ENCODE measurements at places on chromosomes 16 and 17. TPM values are rescaled to one million over a fixed set of nuclear protein-coding genes. Genes with fewer than 3 reads are reported as not detected.

DNA sequence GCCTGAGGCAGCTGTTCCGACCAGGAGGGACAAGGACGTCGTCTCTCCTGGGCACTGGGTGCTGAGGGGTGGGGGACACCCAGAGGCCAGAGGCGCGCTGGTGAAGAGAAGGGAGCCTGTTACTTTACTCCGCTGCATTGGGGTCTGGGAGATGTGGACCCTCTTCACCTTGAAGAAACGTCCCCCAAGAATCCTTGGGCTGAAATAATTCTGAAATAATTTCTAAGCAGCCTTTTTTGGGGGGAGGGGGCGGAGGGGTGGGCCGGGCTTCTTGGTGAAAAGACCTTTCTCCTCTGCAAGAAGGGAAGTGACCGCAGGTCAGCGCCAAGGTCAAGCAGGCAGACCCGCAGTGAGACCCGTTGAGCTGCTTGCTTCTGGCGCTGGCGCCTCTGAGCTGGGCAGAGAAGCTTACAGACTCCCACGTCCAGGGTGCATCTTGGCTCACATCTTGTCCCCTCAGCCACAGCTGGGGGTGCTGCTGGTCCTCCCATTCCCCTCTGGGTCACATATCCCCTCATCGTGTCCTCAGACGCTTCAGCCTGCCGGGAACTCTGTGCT lies 1.1 kb downstream of the SYT17 start:
- no peak overlapping the region for H3K4me3 ChIP-seq
- no peak overlapping the region for H3K27ac ChIP-seq
- no peaks in the 10 kb centered on the region for H3K4me1 ChIP-seq
- H3K27me3 ChIP-seq: no peaks in the 10 kb centered on the region

DNA sequence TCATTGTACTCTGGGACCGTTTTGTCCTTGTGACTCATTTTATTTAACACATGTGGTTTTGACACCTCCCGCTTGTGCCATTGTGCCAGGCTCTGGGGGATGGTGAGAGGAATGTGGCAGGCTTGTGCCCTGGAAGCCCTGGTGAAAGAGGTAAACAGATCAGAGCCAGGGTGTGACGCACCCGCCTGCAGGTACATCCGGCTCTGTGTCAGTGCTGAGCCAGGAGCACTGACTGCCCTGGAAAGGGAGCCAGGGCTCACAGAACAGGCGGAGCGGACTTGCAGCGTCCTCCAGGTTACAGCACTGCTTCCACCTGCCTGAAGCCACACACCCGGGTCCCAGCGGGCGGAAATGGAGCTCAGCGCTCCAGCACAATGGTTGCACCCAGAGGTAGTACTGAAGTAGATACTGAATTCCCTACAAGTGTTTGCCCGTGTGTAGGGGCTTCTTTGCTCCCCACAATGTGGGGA lies 30.6 kb downstream of the CDRT15 start:
- no peak overlapping the region for H3K27ac ChIP-seq
- DNase-seq: no peak
- H3K4me3 ChIP-seq: no peak overlapping the region
- H3K27me3 ChIP-seq: no peaks in the 10 kb centered on the region
- H3K4me1 ChIP-seq: peaks cover 58% of the 10 kb centered on the region

- no peaks in the 10 kb centered on the region for H3K36me3 ChIP-seq
- no peak for DNase-seq
- H3K27me3 ChIP-seq: no peaks in the 10 kb centered on the region
- no peak overlapping the region for H3K27ac ChIP-seq
- H3K4me1 ChIP-seq: no peaks in the 10 kb centered on the region
Observed at GRCh38 chr17:70120425-70120824, 45.4 kb downstream of the KCNJ16 start.

- H3K27ac ChIP-seq: no peak overlapping the region
- H3K36me3 ChIP-seq: no peaks in the 10 kb centered on the region
- DNase-seq: peak; percentile 52
Observed at GRCh38 chr16:83826146-83826913, 18.6 kb downstream of the HSBP1 start.

GRCh38 chr16:74667255-74667700 lies 601 bp upstream of the RFWD3 start:
- peak overlapping the region; percentile 75 for H3K4me3 ChIP-seq
- H3K4me1 ChIP-seq: peaks cover 31% of the 10 kb centered on the region
- H3K27ac ChIP-seq: peak overlapping the region; percentile 38
- peaks cover 11% of the 10 kb centered on the region for H3K36me3 ChIP-seq

GRCh38 chr17:62724398-62725146 lies 83.5 kb downstream of the MARCHF10 start:
- peak overlapping the region; percentile 60 for H3K27ac ChIP-seq
- peak overlapping the region; percentile 23 for H3K4me3 ChIP-seq
- no peaks in the 10 kb centered on the region for H3K36me3 ChIP-seq
- peaks cover 23% of the 10 kb centered on the region for H3K4me1 ChIP-seq

DNA sequence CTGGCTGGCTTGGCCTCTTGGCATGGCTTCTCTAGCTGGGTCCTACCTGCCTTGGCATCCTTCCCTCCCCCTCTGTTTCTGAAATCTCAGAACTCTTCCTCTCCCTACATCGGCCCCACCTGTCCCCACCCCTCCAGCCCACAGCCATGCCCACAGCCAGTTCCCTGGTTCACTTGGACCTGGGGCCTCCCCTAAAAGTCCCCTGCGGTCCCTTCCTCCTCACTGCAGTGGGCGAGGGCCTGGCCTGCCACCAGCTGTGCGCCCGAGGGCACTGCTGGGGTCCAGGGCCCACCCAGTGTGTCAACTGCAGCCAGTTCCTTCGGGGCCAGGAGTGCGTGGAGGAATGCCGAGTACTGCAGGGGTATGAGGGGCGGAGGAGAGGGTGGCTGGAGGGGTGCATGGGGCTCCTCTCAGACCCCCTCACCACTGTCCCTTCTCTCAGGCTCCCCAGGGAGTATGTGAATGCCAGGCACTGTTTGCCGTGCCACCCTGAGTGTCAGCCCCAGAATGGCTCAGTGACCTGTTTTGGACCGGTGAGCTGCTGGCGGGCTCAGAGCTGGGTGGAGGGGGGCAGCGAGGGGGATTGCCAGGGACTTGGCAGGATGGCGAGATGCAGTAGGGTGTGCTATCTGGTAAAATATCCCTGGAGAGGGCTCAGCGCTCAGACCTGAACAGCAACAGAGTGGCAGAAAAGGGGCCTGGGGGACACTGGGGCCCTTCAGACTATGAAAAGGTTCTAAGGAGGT lies 14.1 kb downstream of the MIEN1 start:
- H3K4me1 ChIP-seq: no peaks in the 10 kb centered on the region
- no peaks in the 10 kb centered on the region for H3K27me3 ChIP-seq
- H3K36me3 ChIP-seq: no peaks in the 10 kb centered on the region
- DNase-seq: no peak
- no peak overlapping the region for H3K27ac ChIP-seq

DNA sequence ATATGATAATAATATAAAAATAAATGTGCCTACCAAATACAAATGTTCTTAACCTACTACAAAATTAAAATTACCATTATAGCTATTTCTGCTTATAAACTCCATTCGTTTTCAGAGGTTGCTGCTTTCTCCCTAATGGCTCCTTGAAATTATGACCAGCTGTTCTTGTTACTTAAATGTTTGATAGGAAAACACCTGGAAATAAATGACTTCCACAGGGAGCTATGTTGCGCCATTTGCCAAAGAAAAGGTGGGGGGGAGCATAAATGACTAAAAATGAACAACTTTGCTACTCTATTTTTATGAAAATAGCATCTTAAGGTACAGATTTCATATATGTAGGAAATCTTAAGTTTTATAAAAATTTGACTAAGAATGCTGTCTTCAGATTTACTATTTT lies 157.5 kb upstream of the MON1B start:
- H3K4me3 ChIP-seq: no peak overlapping the region
- H3K36me3 ChIP-seq: no peaks in the 10 kb centered on the region
- no peak for DNase-seq
- H3K27me3 ChIP-seq: no peaks in the 10 kb centered on the region
- H3K4me1 ChIP-seq: no peaks in the 10 kb centered on the region

GRCh38 chr17:40315678-40316570 lies 6.9 kb downstream of the RARA start:
- no peaks in the 10 kb centered on the region for H3K27me3 ChIP-seq
- H3K36me3 ChIP-seq: no peaks in the 10 kb centered on the region
- DNase-seq: no peak

GRCh38 chr17:79482727-79483521 lies 127.9 kb downstream of the RBFOX3 start:
- no peak overlapping the region for H3K4me3 ChIP-seq
- no peaks in the 10 kb centered on the region for H3K36me3 ChIP-seq
- no peaks in the 10 kb centered on the region for H3K4me1 ChIP-seq

GRCh38 chr17:71032746-71033273 lies 863.5 kb downstream of the KCNJ2 start:
- no peak overlapping the region for H3K4me3 ChIP-seq
- H3K27ac ChIP-seq: no peak overlapping the region
- no peaks in the 10 kb centered on the region for H3K36me3 ChIP-seq
- DNase-seq: no peak

DNA sequence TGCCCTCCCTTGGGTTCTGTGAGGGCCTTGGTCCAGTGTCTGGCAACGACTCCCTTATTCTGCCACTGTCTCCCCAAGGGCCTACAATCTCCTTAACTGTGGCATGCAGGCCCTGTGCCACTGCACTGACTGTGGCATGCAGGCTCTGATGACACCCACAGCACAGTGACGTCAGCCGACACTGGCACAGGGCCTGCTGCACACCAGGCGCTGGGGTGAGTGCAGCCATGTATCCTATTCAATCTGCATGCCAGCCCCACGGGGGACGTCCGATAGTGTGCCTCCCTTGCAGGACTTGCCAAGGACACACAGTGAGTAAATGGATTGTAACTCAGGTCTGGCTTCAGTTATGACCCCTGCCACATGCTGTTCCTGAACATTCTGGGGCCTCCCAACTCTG lies 39.8 kb upstream of the RASD1 start:
- no peak overlapping the region for H3K4me3 ChIP-seq
- no peak overlapping the region for H3K27ac ChIP-seq
- no peak for DNase-seq

- peaks cover under 1% of the 10 kb centered on the region for H3K27me3 ChIP-seq
- no peaks in the 10 kb centered on the region for H3K4me1 ChIP-seq
- DNase-seq: no peak
- H3K27ac ChIP-seq: no peak overlapping the region
Observed at GRCh38 chr16:20612551-20613480, 36.6 kb upstream of the ACSM2B start.

DNA sequence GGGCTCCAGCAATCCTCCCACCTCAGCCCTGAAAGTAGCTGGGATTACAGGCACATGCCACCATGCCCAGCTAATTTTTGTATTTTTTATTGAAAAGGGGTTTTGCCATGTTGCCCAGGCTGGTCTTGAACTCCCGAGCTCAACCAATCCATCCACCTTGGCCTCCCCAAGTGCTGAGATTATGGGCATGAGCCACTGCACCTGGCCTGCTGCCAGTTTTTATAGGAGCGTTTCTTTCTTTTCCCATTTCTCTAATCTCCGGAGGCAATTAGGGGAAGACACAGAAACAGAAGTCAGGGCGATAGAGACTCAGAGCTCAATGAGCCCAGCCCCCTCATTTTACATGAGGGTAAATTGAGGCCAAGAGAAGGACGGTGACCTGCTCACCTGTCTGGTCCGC lies 10.4 kb downstream of the MGAT5B start:
- no peaks in the 10 kb centered on the region for H3K27me3 ChIP-seq
- H3K27ac ChIP-seq: no peak overlapping the region
- H3K36me3 ChIP-seq: no peaks in the 10 kb centered on the region
- no peak for DNase-seq
- no peak overlapping the region for H3K4me3 ChIP-seq

- H3K4me3 ChIP-seq: no peak overlapping the region
- H3K4me1 ChIP-seq: no peaks in the 10 kb centered on the region
- H3K27ac ChIP-seq: no peak overlapping the region
- DNase-seq: no peak
- no peaks in the 10 kb centered on the region for H3K36me3 ChIP-seq
Observed at GRCh38 chr16:56783344-56783743, 53.4 kb downstream of the NUP93 start.

- H3K4me3 ChIP-seq: no peak overlapping the region
- no peak for DNase-seq
- no peaks in the 10 kb centered on the region for H3K36me3 ChIP-seq
Observed at GRCh38 chr16:70650216-70650615, 3.9 kb downstream of the IL34 start.

DNA sequence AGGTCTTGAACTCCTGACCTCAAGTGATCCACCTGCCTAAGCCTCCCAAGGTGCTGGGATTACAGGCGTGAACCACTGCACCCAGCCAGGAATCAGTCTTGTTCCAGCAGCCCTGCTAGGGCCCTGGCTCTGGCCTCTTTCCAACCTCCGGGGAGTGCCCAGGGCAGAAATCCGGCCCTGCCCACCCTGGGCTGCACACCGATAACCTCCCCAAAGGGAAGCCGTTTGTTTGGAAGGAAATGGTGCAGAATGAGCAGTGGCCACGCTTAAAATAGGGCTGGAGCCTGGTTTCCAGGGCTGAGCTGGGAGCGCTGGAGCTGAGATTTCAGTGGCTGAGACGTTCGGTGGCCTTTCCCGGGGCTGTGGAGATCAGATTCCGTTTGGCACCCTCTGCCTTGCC lies 17.8 kb upstream of the EMP2 start:
- no peaks in the 10 kb centered on the region for H3K36me3 ChIP-seq
- no peaks in the 10 kb centered on the region for H3K4me1 ChIP-seq
- H3K4me3 ChIP-seq: no peak overlapping the region
- H3K27ac ChIP-seq: no peak overlapping the region
- no peak for DNase-seq

DNA sequence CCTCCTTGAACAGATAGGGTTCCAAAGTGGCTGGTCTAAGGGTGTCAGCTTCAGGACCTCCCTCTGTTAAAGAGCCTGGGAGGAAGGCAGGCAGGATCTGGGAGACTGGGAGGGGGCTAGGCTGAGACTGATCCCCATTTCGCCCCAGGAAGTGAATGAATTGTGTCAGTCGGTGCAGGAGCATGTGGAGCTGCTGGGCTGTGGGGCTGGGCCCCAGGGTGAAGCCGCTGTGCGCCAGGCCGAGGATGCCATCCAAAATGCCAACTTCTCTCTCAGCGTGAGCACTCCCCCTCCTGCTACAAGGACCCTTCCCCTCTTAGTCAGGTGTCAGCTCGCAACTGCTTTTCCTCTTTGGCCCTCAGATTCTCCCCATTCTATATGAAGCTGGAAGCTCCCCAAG lies 6.1 kb downstream of the CARMIL2 start:
- H3K27ac ChIP-seq: no peak overlapping the region
- no peak for DNase-seq
- peaks cover 16% of the 10 kb centered on the region for H3K36me3 ChIP-seq
- no peaks in the 10 kb centered on the region for H3K27me3 ChIP-seq

- no peak overlapping the region for H3K4me3 ChIP-seq
- H3K27ac ChIP-seq: no peak overlapping the region
- no peaks in the 10 kb centered on the region for H3K4me1 ChIP-seq
- H3K27me3 ChIP-seq: no peaks in the 10 kb centered on the region
- DNase-seq: no peak
Observed at GRCh38 chr16:2734844-2735515, 15.0 kb upstream of the PRSS27 start.

Gene CDH15
- not detected for total RNA-seq

Gene NPIPB6
- total RNA-seq: not detected

Gene C16orf96
- total RNA-seq: 0.11 TPM

Gene PIK3R6
- total RNA-seq: 0.18 TPM

Gene CEP112
- 4.5 TPM for total RNA-seq

Gene OGFOD3
- 27.9 TPM for total RNA-seq

Gene ADAMTS18
- not detected for total RNA-seq

Gene HBM
- total RNA-seq: not detected

Measured in CD8-positive, alpha-beta memory T cell (primary cell).